Activated T-cell treated with anti-CD3 and anti-CD28 coated beads for 1 hour (primary cell): ENCODE measurements at places on chromosomes 2 and 18.
A peak's percentile ranks its signal among the peaks of the same experiment; 100 is the strongest.

- DNase-seq, result no peak
Observed at GRCh38 chr2:215652388-215652787, 216.5 kb upstream of the FN1 start.

DNA sequence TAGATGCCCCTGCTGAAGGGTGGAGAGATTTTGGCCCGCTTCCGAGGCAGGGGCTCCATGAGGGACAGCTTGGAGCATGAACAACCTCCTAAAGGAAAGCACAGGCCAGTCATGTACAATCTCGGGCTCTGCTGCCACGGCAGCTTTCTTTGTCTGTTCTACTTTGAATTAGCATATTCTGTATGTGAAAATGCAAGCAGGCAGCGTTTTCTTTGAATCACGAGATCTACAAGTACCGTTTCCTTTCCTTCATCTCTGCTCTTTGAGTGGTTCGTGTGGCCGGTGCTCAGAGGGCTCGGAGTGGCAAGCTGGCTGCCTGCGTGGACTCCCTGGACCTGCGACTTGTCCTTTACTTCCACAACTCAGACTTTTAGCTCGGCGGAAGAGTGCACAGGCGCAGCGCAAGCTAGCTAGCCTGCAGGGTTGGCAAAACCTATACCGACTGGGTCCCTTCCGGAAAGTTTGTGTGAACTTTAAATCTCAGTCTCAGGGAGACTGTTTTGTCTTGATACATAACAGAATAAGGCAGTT, 6.9 kb downstream of the TWIST2 start:
- no peak for DNase-seq

DNA sequence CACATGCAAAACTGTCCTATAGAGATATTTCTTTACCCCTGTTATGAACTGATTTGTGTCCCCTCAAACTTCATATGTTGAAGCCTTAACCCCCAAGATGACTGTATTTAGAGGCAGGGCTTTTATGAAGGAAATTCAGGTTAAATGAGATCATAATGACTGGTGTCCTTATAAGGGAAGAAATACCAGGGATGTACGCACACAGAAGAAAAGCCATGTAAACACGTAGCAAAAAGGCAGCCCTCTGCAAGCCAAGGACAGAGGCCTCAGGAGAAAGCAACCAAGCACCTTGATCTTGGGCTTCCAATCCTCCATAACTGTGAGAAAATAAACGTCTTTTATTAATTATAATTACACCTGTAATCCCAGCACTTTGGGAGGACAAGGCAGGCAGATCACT, 101.3 kb upstream of the NDUFV2 start:
- no peak for DNase-seq

GRCh38 chr2:43701111-43701510, 24.9 kb upstream of the C1GALT1C1L start:
- no peak for DNase-seq

DNA sequence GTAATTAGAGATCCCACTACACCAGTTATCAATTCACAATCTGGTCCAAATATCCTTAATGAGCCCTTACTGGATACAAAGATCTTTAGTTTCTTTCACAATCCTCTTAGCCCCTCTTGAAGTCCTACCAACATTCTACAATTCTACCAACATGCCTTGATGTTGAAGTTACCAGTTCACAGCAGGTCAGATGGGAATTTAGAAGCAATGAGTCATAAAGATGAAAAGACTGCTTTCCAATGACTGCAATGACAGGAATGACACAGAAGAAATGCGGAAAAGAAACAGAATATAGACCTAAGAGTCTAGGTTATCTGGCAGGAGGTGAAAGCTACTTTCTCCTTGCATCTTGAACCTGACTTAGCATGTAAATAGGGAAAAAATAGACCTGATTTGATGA, 24.5 kb downstream of the RTTN start:
- no peak for DNase-seq

DNA sequence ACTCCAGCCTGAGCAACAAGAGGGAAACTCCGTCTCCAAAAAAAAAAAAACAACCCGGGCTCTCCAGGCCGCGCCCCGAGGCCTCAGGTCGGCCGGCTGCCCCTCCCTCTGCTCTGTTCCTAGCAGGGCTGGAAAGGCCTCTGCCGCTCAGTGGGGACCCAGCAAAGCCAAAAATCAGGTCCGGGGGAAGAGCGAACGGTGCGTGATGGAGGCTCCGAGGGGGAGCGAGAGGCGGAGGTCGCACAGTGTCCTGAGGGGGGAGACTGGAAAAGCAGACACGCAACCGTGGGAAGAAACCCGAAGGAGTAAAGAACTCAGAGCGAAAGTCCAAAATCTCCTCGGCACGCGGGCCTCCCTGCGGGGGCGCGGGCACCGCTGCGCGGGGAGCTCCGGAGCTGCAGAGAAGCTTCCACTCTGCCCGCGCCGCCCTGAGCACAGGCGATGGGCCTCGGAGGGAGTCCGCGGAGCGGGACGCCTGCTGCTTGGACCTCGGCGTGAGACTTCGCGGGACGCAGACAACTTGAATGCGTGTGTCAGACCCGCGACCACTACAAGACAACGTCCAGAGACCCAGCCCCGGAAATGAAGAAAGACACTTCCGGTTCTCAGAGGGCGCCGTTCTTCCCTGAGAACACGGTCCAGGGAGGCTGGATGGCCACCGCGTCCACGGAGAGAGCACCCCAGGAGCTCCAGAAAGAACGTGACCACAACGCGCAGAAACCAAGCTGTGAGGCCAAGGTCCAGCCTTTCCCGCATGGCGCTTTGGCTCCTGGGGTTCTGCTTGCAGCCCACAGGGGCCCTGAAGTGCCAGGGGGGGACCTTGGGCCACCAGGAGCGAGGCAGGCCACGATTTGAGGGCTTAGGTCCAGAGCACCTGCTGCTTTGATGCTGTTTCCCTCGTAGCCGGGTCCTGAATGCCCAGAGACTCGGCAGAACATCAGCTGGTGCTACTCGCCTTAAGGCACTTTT, 219.8 kb downstream of the DPP10 start:
- no peak for DNase-seq

DNA sequence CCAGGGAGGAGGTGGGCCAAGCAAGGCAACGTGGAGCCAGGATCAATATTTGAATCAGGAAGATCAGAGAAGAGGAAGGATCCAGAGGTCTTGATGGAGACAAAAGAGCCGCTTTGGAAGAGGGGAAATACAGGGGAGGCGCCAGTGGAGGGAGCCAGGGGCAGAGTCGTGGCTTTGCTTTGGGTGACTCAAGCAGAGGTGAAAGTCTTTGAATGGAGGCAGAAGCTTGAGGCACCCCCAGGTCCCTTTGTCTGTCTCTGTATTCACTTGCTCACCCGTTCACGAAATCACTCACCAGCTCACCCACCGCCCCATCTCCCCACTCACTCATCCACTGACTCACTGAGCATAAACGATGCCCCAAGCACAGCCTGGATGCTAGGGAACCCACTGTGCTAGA, 134.1 kb downstream of the ACOXL start:
- no peak for DNase-seq

GRCh38 chr2:46163804-46164528, 133.2 kb upstream of the EPAS1 start:
- no peak for DNase-seq

- DNase-seq, result peak; percentile 24
Observed at GRCh38 chr2:230714136-230714480, 1.5 kb downstream of the CAB39 start.
